ENCODE measurements at places on chromosomes 2 and 18.

- DNase-seq: no peak
Observed at GRCh38 chr2:241924069-241924908, 54.8 kb downstream of the RTP5 start.

GRCh38 chr2:136395582-136395981 lies 277.6 kb upstream of the CXCR4 start:
- DNase-seq: no peak

- no peak for DNase-seq
Observed at GRCh38 chr2:24511894-24512293, 20.8 kb downstream of the NCOA1 start.

DNA sequence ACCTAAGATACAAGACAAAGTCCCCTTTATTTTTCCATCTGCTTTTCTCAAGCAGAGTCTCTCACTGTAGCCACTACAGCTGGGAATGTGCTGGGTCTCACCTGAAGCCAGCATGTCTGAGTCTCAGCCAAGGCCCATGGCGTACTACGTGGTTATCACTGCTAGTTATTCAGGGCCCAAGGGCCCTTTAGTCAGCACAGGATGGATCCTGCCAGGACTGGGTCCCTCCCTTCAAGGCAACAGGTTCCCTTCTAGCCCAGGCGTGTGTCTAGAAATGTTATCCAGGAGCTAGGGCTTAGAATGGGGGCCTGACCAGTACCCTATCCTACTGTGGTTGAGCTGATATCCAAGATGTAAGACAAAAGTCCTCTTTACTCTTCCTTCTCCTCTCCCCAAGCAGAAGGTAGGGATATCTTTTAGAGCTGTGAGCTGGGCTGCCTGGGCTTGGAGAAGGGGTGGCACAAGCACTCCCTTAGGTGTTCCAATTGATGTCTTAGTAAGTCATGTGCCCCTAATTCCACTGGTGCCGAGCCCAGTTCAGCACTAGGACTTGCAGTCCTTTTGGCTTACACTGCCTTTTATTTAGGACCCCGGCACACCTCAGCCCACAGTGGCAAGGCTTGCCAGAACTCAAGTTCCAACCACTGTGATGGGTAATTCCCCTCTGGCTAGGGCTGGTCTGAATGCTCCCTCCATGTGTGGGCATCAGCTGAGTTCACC lies 17.7 kb downstream of the VPS54 start:
- DNase-seq: no peak

DNA sequence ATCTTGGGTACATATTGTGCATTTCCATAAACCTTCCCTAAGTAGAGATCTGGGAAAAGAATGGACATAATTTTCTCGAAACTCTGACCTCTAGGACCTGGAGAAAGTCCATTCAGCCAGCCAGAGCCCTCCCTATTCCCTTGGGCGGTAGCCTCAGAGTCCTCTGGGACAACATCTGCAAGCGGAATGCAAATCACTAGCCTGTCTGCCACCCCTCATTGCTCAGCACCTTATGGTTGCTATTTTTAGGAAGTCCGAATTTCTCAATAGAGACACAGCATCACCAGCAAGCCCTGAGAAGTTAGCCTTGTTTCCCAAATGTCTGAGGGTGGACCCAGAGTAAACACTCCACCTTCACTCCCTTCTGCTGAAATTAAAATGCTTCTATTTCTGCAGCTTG lies 17.6 kb upstream of the CD28 start:
- no peak for DNase-seq

- DNase-seq: peak; percentile 76
Observed at GRCh38 chr2:100610381-100610831, 47.6 kb downstream of the PDCL3 start.

GRCh38 chr2:120441351-120441700 lies 95.4 kb downstream of the INHBB start:
- DNase-seq: no peak

- no peak for DNase-seq
Observed at GRCh38 chr18:47632970-47633635, 297.4 kb downstream of the SMAD2 start.

DNA sequence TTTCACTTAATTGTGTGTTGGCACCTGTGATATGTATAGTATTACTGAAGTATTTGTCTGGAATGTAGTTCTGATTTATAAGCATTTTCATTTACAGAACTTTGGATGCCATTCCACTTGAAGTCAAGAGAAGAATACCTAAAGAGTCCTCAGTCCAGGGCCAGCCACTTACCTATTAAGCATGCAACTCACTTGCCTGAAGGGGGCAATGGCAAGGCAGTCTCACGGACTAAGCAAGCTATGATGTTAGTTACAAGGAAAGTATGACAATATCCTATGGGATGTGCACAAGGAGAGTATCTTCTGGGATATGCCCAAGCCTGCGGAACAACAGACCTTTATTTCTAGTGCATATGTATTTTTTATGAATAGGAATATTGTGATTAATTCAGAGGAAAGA lies 369.4 kb upstream of the GCFC2 start:
- DNase-seq: no peak

GRCh38 chr2:240156435-240157146 lies 16.1 kb upstream of the OTOS start:
- no peak for DNase-seq

All from activated naive CD4-positive, alpha-beta T cell treated with Interleukin-2 at 50 U/mL for 16 hours (primary cell).